NCI-H146 (cell line): ENCODE measurements at places on chromosomes 12 and 14.

GRCh38 chr12:64691227-64691794 lies 67.9 kb downstream of the GNS start:
- DNase-seq: no peak

DNA sequence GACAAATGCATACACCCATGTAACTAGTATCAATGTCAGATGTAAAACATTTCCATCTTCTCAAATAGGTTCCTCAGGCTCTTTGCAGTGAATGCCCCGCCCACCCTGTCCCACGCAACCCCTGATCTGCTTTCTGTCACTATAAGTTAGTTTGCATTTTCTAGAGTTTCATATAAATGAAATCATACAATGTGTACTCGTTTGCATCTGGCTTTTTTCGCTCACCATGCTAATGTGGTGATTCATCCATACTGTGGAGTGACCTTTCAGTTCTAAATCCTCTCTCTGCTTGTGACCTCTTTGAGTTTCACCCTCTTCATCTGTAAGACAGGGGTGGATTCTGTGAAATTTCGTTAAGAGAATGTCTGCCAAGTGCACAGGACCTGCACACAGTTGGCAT lies 30.6 kb upstream of the MSI1 start:
- no peak for DNase-seq

DNA sequence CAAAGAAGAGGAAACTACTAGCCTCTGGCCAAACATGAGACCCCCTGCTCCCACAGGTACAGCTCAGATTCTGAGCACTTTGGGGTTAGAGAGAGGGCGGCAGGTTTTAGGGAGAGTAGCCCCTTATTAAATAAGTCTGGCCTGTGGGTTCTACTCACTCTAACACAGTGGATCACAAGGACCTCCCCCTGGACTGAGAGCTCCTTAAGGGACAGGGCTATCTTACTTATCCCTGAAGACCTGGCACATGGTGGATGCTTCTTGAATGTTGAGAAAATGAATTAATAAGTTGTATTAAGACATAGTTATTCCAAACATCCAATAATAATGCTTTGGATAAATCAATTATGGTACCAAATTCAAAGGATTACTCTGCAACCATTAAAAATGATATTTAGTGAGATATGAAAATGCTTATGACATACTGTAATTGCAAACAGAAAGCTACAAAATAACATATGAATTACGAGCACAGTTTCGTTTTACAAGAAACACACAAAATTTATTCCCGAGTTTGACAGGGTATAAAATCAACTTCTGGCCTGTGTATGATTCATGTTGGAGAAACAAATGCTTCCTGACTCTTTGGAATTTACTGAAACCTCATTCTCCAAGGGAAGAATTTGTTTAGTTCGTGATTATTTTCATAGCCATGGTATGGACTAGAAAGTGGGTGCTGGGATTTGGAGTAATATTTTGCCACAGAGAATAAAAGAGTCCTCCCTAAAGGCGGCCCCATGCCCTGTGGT lies 59.3 kb upstream of the BDKRB2 start:
- DNase-seq: no peak

DNA sequence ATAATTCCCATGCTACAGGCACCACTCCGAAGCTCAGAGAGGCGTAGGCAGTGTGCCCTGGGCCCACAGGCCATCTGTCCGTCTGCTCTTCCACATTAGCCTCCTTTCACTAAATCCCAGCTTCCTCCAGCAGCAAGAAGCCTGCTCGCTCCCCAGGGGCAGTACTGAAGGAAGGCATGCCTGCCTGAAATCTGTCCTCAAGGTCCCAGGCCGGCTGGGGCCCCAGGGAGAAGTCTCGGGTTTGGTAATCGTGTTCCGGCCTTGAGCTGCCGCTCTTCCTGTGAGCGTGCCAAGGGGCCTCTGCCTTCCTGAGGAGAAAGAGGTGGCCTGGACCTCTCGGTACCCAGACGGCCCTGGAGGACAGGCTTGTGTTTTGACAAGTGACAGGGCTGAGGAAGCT lies 15.2 kb upstream of the DLK1 start:
- DNase-seq: no peak

GRCh38 chr12:21894792-21895595 lies 46.2 kb downstream of the ABCC9 start:
- no peak for DNase-seq

DNA sequence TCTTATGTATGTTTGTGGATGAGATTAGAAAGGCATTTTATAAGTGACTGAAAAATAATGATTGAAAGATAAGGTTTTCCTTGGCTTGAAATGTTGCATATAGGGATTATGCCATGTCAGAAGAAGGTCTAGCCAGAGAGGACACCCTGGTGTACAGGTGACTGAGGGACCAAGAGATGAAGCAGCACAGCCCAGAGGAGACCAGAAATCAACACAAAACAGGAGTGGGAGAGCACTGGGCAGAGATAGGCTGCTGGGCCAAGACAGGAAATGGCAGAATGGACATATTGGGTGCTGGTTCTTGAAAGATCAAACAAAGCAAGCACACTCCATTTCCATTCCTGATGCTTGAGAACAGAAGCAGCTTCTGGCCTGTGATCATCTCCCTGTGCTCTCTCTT lies 24.4 kb upstream of the FRMD6 start:
- DNase-seq: no peak

DNA sequence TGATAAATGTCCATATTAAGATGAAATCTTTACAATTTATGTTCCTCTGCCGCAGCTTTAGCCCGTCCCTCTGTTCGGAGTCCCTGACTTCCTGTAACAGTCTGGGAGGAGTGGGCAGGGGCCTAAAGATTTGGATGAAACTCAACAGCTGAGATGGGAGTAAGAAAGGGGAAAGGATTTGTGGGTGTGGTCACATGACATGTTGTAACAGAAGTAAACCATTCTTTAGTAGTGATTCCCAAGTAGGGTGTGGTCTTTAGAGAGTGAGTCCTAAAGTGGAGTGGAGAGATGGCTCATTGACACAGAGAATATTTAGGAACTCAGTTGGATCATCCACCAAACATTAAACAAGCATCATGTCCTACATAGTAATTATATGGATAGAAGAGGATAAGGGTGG lies 12.9 kb downstream of the TMEM117 start:
- DNase-seq: no peak

DNA sequence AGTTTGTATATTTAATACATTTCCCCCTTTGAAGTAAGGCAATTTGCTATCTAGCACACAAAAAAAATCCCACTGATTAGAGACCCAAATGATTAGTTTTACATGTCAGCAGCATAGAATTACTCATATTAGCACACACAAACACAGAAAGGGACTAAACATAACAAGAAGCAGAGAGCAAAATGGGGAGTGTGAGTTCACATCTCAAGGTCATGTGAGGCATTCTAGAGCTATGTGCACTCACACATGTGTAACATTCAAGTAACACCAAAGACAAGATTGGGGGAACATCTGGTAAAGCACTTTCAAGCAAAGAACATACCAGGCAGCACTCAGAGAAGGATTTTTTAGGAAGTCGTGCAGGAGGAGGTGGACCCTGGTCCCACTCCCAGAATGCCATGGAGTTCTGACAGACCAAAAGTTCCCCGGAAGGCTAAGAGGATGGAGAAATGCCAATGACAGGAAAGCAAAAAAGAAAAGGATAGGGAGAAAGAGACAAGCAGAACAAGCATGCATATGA lies 105.8 kb upstream of the SINHCAF start:
- DNase-seq: no peak

- no peak for DNase-seq
Measured at GRCh38 chr12:68281322-68282077, 28.1 kb upstream of the IL22 start.

DNA sequence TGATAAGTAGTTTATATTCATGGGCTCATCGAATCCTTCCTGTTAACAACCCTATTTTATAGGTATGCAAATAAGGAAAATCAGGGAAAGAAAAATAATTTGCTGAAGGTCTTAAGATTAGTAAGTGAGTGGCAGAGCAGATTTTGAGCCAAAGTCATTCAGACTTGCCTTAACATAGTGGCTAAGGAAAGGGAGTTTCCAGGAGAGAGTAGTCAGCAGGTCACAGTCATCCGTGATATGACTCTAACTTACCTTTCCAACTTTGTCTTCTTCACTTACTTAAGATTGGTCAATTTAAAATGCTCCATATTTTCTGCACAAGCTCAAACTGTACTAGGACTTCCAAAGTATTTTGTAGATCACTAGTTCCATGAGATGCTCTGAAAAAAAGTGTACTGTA lies 46.6 kb downstream of the AKAP6 start:
- DNase-seq: no peak

DNA sequence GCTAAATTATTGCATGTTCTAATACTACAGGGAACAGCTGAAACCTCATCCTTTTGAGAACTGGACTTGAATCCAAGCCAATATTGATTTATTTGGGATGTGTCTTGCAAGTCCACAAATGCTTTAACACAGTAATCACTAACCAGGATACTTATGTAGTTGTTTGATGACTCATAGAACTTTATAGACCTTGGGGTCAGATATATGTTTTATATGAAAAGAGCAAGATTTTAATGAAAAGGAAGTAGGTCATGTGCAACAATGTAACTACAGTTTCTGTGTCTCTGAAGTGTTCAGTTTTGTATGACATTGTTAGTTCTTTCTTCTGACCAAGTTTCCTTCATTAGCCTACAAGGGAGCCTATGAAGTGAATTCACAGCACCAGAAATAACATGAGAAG lies 352.0 kb downstream of the ZFP36L1 start:
- DNase-seq: no peak

- DNase-seq: no peak
Measured at GRCh38 chr12:119088685-119089379, 89.9 kb upstream of the HSPB8 start.

GRCh38 chr14:61662437-61663311 lies 32.6 kb upstream of the HIF1A start:
- DNase-seq: no peak

DNA sequence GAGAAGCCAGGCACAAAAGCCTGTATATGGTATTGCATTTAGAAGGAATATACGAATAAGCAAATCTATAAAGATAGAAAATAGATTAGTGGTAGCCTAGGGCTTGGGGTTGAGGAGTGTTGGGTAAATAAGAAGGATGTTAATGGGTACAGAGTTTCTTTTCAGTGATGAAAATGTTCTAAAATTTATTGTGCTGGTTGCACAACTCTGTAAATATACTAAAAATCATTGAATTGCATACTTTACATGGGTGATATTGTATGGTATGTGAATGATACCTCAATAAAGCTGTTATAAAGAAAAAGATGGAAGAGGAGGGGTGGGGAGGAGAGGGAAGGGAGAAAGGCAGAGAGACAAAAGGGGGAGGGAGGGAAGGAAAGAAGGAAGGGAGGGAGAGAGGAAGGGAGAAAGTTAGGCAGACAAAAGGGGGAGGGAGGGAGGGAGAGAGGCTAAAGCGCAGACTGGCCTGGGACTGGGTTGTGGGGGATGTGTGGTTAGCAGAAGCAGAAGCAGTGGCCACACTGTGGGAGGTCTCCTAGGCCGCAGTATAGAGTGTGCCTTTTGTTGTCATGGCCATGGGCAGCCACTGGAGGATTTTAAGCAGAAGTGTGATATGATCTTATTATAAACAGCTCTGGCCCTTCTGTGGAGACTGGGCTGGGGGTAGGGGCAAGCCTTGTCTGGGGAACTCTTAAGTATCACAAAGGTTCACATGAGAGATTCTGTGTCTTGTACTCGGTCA lies 73.6 kb upstream of the ELK3 start:
- DNase-seq: no peak

GRCh38 chr12:113230315-113231234 lies 9.3 kb downstream of the TPCN1 start:
- DNase-seq: no peak

DNA sequence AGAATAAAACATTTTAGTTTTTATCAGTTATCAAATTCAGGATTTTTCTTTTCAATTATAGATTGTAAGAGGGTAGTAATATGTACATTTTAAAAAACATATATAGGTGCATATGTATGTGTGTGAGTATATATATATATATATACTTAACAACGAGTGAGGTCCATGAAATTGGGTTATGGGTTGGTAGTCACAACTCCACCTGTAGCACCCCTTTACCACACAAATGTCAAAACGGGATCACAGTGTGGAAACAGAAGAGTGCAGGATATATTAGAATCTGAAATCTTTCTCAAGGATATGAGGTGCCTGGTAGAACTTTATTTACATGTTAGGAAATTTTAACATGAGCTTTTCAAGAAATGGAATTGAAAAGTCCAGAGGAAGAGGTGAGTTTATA lies 31.3 kb downstream of the MIA2 start:
- no peak for DNase-seq

DNA sequence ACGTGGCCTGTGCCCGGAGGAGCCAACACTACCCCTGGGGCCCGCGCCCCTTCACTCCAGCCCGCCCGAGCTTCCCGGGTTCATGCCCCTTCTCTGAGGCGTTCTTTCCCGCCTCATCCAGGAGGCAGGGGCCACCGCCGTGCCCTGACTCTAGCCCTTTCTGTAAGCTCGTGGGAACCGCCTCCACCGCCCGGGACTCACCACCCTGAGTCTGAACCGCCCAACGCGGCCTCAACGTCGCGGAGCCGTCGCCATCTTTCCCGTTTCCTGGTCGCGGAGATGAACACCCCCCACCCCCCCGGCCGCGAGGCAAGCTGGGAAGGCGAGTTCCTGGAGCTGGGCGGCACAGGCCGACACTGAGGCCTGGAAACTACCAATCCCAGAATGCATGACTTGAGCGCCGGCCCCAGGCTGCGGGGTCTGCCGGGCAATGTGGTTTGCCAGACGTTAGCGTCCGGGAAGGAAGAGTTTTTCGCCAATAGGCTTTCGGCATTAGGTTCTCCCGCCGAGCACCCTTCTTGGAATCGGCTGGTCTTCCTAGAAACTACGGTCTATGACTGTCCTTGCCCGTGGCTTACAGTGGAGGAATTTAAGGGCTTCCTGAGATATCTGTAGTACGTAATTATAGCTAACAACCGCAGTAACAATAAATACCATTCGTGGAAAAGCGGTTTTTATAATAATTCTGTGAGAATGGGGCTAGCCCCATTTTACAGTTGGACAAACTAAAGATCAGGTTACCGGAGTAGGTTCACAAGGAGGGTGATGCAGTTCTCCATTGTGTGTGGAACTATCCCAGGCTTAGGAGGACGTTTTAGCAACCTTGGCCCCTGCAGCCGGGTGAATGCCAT lies at the start of gene DDX23:
Gene DDX23, minus strand, starts transcription at position 281 of the 851 bp plus-strand sequence. CDS start 6,381 bp downstream, outside the sequence.
- peak; percentile 99 for DNase-seq

- peak; percentile 65 for DNase-seq
Measured at GRCh38 chr12:3680919-3681594, 71.9 kb downstream of the CRACR2A start.

- no peak for DNase-seq
Measured at GRCh38 chr12:54602661-54603060, 14.2 kb upstream of the PPP1R1A start.
